ENCODE measurements at places on chromosomes 1 and 21.

GRCh38 chr1:5750186-5751162 is 241.8 kb downstream of the NPHP4 start:
- DNase-seq: no peak

- no peak for DNase-seq
These were observed 57.1 kb downstream of the ZNF684 start for GRCh38 chr1:40588586-40588985.

DNA sequence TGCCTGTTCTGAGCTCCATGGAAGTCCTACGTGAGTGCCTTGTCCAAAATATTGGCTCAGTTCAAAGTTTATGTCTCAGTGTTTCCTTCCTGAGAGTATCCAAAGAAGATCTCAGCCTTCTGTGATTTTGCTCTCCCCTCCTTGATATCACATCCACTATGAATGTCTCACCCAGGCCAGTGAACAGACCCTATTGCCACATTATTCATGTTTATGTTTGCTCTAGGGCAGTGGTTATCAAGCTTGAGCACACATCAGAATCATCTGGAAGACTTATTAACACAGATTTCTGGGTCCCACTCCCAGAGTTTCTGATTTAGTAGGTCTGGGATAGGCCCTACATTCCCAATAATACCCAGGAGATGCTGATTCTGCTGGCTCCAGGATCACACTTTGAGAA is 145.0 kb upstream of the FGGY start:
- DNase-seq: no peak

GRCh38 chr1:199735660-199736059 is 291.9 kb upstream of the NR5A2 start:
- no peak for DNase-seq

DNA sequence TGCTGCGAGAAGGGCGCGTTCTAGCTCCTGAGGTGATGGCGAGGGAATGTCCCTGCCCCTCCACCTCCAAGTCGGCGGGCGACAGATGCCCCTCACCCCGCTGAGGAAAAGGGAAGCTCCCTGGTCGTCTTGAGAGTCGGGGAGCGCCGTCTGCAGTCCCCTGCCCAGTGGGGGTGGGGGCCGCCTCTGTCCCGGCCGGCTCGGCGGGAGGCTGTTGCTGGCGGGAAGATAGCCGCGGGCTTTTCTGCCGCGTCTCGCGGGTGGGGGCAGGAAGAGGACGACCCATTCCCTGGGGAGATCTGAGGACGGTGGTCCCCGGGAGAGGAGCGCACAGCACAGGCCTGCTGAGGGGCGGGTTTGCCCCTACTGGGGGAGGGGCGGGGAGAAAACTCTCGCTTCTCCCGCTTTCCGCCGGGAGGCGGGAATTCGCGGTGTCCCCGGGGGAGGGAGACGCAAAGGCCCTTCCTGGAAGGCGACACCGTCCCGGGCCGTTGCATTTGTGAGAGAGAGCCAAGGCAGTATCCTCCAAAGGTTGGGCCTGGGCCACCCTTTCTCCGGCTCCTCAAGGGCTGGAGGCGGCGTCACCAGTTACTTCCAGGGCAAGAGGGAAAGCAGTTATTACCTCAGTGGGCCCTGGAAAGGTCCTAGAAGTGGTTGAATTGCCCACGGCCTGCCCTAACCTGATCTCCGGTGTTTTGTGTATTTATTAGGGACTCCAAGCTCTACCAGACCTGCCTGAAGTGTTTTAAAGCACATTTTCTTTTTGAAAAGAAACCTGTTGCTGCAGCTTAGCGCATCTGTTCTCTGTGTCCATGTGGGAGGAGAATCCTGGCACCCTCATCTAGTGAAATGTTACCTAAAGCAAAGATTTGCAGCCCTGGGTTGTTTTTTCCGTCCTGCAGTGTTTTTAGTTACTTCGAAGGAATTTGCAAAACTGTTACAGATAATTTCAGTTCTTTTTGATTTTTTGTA is 648 bp downstream of the S100PBP start:
- no peak for DNase-seq

- DNase-seq: no peak
These were observed 18.7 kb downstream of the HEYL start for GRCh38 chr1:39620659-39621165.

DNA sequence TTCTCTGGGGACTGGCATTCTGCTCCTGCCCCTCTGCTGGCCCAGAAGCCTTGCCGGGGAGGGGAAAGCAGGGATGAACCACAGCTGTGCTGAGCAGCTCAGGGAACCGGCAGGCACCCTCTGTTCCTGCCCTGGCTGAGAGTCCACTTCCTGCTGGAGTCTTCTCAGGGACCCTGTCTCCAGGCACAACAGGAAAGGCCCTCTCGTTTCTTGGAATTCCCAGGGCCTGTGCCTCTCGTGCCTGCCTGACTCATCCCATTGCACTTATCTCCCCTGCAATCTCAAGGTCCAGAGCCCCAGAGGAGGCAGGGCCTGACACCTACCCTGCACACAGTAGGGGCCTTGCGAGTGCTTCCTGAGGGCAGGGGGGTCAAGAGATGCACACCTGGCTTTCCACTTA is 1.1 kb upstream of the EDN2 start:
- DNase-seq: no peak

Data from NCI-H187 treated with DMSO at 0.1 percent for 48 hours (cell line).